ENCODE measurements at places on chromosomes 3 and 15. TPM values are rescaled to one million over a fixed set of nuclear protein-coding genes. Genes with fewer than 3 reads are reported as not detected.

DNA sequence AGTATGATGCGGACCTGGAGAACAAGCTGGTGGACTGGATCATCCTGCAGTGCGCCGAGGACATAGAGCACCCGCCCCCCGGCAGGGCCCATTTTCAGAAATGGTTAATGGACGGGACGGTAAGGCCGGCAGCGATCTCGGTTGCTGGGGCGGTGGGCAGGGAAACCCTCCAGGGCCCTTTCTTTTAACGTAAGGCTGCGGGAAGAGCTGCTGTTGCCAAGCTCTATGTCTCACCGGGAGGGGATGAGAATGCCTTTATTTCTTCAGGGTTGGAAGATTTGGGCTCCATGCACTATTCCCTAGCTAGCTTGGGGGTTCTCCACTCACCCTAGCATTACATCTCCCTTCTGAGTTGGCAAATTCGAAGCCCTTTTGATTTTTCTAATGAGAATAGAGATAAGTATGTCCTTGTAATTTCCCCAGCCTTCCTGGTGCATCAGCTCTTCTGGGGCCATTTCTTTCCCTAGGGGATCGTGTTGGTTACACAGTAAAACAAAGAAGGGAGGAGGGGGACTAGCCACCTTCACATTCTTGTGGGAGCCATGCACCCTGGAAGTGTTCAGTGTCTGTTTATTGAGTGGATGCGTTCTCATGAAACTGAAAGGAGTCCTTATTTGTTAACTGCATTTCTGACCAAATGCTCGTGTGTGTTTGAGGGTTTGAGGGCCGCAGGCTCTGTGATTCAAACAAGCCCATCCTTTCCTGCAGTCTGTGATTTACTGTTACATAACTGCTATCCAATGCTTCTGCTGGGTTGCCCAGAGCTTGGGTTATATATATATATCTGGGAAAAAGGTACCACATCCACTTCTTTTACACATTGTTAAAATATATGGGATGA is 982 bp downstream of the TAGLN3 start:
- no peak for DNase-seq

DNA sequence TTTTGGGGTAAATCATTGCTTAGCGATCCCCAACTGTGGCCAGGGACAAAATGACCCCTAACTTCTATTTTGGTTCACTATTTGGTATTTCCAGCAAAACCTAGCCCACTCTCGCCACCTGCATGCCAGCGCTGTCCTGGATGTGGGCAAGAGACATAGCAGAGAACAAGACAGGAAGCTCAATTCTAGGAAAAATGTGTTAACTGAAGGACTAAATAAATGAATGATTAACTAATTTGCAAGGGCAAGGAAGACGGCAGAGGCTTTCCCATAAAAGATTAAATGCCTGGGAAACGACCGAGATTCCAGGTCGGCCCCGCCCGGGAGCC is 408 bp downstream of the NICN1 start:
- no peak for DNase-seq

GTPBP8 gene
- total RNA-seq, result 20.4 TPM

GRCh38 chr3:53236112-53236841 is 19.5 kb downstream of the TKT start:
- no peak for DNase-seq

PP2D1 gene
- total RNA-seq, result not detected

GRCh38 chr15:51931638-51932037 is 39.9 kb downstream of the LEO1 start:
- no peak for DNase-seq

GRCh38 chr3:100288288-100288894 is 27.6 kb downstream of the TBC1D23 start:
- DNase-seq, result no peak

SATB1 gene
- total RNA-seq, result 208 TPM

DNA sequence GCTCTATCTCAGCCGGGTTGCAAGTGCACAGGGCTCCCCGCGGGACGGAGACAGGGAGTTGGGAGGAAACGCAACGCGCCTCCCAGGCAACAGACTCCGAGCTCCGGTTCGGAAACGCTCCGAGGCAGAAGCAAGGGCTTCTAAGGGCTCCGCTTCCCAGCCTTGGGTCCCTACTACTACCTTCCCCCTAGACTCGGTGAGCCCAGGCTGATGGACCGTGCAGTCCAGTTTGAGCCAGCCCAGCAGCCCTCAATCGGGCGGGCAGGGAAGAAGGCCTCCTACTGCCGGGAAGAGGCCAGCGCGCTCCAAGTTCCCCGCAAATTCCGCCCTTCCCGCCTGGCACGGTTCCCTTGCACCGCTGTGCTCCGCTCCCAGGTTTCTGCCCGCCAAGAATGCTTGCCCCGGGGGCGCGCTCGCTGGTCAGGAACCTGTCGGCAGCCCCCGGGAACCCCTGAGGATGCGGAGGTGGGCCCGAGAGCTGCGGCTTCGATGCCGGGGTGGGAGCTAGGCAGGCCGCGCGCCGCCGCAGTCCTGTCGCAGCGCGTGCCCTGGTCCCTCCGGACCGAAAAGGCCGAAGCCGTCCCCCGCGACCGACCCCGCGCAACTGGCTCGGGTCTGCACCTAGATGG is 728 bp downstream of the TRANK1 start:
- DNase-seq, result peak; percentile 10

DNA sequence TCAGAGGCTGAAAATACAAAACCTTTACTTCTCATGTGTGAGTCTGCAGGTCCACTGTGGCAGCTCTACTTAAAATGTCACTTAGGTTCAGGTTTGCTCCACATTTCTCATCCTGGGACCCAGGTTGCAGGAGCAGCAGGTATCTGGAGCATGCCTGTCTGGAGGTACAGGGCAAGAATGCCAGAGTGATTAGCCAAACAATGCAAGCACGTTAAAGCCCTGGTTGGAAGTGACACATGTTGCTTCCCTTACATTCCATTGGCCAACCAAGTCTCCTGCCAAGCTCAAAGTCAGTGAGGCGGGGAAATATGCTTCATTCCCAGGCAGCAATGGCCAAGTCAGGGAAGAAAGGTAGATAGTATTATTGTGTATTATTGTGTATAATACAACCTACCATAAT is 76.8 kb upstream of the ARL6 start:
- DNase-seq, result no peak

DNA sequence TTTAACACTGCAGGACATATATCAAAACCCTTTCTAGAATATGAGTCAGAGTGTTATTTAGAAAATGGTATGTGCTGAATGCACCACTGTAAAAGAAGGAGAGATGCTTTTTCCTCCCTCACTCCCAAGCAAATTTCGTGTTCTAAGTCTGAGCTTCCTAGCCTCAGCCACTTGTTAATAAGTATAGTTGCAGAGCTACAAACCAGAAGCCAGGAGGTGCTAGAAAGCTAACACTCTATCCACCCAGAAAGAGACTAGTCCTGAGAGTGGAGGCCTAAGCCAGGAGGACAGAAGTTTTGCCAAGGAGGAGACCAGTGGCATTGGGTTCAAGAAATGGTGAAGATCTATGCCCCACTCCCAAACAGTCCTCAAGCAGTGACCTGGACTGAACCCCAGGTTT is 40.5 kb upstream of the GYG1 start:
- DNase-seq, result no peak

DNA sequence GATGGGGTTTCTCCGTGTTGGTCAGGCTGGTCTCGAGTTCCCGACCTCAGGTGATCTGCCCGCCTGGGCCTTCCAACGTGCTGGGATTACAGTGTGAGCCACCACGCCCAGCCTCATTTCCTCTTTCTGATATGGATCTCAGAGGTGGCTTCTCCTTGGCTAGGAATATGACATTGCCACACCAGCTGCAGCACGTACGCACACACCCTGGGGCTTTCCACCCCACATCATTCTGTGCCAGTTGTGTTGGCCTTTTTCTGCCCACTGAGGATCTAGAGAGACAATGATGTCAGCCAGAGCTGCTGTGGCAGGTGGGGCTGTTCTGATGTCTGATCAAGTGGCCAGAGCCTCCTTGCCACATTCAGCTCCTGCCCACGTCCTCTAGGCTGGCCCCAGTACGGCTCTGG is 29.0 kb downstream of the TMEM45A start:
- no peak for DNase-seq

- DNase-seq, result no peak
Observed at GRCh38 chr15:101642361-101642760, 9.8 kb downstream of the TM2D3 start.

GRCh38 chr15:72902245-72902918 is 118.8 kb upstream of the ADPGK start:
- DNase-seq, result no peak

DNA sequence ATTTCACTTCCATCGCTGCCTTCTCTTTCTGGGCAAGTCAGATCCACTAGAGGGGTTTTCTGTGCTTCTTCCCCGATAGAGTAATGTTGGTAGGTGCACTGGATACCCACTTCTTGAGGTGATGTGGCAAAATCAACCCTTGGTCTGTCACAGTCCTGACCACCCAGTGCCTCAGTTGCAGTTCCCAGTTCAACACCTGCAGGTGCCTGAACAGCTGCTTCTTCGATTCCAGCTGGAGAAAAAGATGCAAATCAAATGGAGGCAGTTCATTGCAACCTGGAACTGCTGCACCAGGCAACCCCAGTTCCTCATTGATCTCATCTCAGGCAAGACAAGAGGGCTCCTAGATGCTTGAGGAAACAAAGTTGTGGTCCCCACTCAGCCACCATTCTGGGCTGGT is 186.6 kb downstream of the UBE2E2 start:
- no peak for DNase-seq

DNA sequence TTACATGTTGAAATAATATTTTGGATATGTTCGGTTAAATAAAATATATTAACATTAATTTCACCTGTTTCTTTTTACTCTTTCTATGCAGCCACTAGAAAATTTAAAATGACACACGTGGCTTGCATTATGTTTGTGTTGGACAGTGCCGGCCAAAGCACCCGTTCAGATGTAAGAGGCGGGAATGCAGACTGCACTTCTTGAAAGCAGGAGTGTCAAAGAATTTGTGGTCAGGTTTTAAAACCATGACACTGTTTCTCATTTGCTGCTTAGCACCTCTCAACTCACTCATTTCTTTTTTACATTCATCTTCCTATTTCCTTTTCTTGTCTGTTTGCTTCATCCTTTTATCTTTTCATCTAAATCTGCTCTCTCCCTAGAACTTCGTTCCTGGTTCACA is 35.3 kb upstream of the MINAR1 start:
- no peak for DNase-seq

CCR8 gene
- 2.5 TPM for total RNA-seq
